ENCODE measurements at places on chromosomes 6 and 20. TPM values are rescaled to one million over a fixed set of nuclear protein-coding genes. Genes with fewer than 3 reads are reported as not detected.

DNA sequence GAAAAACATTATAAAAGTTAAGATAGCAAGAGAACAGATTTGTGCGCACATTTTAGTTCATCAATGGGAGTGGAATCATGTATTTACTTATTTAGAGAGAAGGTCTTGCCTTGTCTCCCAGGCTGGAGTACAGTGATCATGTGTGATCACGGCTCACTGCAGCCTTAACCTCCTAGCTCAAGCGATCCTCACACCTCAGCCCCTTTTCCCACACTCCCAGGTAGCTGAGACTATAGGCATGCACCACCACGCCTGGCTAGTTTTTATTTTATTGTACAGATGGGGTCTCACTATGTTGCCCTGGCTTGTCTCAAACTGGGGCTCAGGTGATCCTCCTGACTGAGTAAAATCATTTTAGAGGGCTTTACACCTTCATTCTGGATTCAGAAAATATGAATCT lies 72.3 kb upstream of the ADGRF1 start:
- no peak for DNase-seq

The XKR7 gene
- 0.05 TPM for total RNA-seq

The ANKRD66 gene
- not detected for total RNA-seq

The SEMG2 gene
- not detected for total RNA-seq

- no peak for DNase-seq
Observed at GRCh38 chr6:88238065-88238464, 71.9 kb upstream of the CNR1 start.

All from activated CD4-positive, alpha-beta T cell treated with anti-CD3 and anti-CD28 coated beads, Interleukin-2, amount 10 ng/mL, durations not matched to agents 7 days and 5 days (primary cell).